ENCODE measurements at places on chromosomes 6 and 20.

DNA sequence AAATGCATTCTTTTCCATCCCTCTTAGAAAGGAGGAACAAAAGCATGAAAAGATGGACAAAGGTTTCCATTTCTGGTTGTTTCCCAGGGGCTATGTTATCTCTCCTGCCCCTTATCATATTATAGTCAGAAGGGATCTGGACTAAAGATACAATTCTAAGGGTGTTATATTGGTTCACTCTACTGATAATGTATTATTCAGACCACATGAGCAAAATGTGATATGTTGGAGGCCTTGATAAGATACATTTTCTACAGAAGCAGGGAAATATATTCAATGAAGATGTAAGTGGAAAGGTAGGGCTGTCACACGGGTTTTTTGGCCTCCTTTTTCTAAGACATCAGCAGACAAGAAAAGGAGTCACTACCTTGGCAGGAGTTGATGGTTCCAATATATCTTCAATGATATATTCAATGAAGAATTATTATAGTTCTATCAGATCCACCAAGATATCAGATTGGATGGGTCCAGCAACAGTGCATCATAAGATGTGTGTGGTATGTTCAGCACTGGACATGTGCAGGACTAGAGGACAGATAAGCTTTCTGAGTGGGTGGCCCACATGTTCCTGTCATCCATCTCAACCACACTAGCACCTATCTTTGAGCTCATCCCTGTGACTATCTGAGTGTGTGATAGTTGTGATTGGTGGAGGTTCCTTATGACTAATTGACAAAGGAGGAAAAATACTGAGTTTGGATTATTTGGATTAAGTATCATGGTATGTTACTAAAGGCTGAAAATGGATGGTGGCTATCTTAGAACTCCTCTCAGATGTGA is 5.7 kb upstream of the ZKSCAN3 start:
- DNase-seq, result no peak

DNA sequence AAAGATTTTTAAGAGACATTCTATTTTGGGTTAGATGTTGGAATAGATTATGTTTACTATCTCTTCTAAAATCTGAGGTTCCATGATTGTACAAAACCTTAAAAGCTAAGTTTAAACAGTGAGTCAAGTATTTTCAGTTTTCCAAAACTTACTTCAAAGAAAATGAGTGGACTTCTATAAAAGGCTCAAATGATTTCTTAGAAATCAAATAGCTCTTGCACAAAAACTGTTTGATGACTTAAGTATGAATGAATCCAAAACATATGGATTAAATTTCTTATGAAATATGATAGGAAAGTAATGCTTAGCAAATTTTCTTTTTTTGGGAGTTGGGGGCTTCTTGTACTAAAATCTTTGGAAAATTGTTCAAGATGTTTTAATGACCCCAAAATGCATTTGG is 837.3 kb upstream of the SLC35B3 start:
- DNase-seq, result no peak

DNA sequence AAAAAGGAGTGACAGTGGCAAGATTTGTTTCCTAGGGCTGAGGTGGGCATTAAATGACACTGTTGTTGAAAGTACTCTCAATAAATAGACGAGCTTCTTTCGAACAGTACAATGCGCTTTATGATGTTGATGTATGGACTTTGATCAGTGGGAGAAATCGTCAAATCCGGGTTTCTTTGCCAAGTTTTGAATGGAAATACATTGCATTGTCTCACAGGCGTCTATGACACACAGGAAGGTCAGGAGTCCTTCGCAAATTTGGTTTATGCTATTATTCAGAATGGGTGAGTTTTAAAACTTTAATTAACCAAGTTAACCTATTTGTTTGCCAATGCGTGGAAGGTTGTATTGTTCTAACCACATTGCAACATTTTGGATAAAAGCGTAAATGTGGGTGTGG is 547.3 kb upstream of the SLC35B3 start:
- DNase-seq, result no peak

DNA sequence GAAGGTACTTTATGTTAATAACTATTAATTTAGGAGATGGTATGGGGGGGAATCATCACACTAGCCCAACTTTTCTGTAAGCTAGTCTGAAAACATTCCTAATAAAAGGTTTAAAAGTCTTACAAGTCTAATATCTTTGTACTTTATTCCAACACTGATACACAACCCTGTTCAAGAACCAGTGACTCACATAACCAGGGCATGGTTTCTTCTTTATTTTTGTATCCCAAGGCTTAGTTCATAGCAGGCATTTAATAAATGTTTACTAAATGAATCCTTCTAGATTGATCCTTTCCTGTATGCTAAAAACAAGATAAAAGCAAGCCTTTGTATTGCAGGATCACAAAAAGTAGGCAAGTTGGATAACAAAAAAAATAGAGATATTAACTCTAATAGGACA is 9.7 kb downstream of the PNISR start:
- DNase-seq, result no peak

GRCh38 chr6:47112317-47112716 is 70.2 kb upstream of the ADGRF1 start:
- DNase-seq, result no peak

- no peak for DNase-seq
These were observed 5.9 kb downstream of the PYGB start for GRCh38 chr20:25253606-25254275.

DNA sequence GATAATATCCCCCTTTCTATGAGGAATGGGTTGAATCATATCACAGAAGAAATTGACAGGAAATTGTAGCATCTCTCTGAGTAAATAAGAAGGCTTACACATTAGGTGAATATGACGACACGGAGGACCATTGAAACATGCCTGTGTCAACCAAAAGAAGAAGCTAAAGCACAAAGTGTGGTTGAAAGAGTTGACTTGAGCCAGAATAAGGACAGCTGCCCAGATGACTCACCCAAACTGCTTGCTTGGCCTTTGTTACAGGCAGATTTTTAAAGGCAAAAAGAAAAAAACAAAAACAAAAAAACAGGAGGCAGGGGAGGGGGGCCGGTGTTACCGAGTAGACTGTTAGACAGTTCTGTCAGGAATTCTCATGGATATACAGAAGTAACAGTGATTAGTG is 129.8 kb upstream of the EDN1 start:
- DNase-seq, result peak; percentile 6

- no peak for DNase-seq
These were observed 4.1 kb upstream of the EFHC1 start for GRCh38 chr6:52415917-52416628.

DNA sequence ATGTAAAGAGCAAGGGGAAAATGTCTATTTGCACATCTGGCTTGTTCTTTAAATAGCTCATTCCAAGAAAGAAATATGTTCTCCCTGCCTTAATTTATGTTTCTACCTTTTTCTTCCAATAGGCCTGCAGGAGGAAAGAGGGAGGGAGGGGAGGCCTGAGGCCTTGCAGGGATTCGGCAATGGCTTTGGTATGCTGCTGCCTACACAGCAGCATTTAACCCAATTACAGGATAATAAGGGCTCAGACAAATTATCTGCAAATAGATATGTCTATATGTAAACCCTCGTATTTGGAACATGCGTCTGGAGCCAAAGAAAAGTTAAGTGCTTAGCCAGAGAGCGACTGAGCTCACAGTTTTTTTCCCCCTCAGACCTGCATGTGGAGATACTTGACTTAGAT is 277.2 kb downstream of the CDC5L start:
- DNase-seq, result no peak

DNA sequence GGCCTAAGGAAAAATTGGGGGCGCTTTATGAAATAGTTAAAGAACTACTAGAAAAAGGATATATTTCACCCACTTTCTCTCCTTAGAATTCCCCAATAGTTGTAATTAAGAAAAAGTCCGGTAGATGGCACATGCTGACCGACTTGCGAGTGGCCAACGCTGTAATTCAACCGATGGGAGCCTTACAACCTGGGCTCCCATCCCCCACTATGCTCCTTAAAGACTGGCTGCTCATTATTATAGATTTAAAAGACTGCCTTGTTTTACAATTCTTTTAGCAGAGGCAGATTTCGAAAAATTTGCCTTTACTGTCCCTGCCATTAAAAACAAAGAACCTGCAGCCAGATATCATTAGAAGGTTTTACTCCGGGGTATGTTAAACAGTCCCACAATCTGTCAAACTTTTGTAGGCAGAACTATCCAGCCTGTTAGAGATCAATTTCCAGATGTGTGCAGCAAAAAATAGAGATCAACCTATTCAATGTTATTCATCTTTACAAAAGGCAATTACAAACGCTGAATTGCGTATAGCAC is 58.5 kb upstream of the PRSS16 start:
- DNase-seq, result peak; percentile 77
